ENCODE measurements at places on chromosomes 1 and 21.

DNA sequence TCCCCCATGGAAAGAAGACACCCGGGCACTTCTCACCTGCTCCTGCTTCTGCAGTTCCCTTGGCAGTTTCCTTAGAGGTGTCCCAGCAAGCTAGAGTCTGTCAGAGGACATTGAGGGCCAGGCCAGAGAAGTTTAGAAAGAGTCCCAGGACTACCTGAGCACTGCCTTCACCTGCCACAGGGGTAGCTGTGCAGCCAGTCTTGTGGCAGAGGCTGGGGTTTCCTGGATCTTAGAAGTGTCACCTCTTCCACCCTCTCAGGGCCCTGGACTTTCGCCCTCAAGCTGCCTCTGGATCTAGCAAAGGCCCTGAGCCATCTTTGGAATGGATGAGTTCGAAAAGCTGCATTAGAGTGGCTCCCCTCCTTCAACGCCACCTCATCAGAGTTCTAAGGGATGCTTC is 34.9 kb upstream of the BTG2 start:
- no peak for DNase-seq

DNA sequence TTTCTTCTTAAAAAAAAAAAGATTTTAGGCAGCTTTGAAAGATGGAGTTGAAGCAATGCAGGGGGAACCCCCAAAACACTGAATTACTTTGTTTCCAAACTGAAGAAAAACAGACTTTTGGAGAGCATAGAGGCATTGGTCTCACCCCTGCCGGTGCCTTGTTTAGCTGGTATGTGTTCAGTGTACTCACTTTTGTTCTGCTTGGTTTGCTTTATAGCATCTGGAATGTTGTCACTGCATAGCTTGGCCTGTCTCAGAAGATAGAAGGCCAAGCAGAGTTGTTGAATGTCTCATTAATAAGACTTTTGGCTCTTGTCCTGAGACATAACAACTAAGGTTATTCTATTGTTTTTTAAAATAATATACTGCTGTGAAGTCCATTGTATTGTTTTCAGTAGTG is 6.9 kb downstream of the THRAP3 start:
- no peak for DNase-seq

DNA sequence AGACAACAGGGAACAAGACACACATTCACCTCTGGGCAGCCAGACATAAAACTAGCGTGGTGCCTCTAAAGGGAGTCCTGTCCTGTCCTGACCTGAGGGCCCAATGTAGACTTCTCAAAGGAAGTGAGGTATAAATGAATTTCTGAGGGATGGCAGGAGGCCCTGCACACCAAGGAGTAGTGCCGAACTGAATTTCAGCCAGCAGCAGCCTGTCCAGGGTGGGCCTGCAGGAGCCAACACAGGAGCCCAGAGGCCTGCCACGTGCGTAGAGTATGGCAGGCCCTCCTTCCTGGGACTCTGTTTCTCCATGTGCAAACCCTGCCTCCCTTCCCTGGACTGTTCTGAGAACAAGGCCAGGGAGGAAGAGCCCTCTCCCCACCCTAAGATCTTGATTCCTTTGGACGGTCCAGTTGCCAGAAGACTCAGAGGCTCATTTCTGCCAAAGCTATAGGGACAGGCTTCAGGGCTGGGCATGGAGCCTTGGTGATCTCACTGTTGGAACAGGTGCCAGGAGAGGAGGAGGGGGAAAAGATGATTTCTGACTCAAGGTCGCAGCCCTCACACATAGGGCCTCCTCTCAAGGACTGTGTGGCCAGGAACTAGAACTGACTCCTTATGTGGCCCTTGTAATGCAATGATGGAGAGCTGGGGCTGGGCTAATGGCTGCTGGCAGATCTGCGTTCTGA is 1.8 kb upstream of the FABP3 start:
- DNase-seq: peak; percentile 70

DNA sequence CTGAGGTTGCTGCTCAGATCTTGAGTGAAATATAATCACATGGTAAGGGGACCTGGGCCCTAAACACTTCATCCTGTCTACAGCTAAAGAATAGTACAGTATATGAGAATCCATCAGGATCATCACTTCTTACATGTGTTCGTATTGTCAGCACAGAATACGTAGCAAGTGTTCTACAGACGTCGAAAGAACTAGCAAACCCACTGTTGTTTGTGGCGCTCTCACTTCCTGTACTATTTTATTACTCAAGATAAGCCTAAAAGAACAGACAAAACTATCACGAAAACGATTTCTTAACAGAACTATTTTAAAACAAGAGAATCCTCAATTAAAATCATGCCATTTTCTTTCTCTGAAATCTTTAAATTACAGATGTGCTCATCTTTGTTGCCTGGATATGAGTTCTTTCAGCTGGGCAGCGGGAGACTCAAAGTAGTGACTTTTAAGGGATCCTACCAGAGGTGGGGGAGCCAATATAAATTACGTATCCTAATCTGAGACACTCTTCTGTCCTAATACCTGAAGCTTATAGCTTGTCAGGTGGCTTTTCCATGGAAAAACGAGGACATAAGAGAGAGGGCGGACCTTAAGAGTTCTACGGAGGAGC is 724 bp downstream of the ST7L start:
- peak; percentile 58 for DNase-seq

DNA sequence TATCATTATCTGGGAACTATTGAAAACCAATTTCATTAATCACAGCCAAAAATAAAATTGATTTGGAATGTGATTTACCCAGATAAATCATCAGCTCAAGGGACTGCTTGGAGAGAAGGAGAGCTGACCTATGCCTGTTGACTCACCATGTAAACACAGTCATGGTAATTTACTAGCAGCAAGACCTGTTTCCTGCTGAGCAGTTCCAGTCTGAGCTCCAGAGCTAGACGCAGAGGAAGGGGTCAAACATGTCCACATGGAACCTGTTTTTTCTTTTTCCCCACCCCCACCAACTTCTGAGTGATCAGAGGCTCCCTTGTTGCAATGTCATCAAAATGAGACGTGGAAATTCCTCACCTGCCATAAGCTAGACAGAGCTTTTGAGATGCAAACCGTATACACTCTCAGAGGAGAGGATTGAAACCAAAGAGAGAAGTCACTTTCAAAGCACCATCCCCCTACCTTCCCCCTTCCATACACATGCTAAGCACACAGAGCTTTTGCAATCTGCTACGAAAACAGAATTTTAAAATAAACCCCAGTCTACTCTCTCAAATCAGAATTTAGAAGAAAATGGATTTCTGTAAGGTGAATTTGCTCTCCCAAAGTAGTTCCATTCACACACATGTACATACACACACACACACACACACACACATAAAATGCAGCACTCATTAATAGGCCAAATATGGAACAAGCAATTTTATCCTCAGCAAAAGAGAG is 55.9 kb upstream of the PTGFRN start:
- DNase-seq: peak; percentile 79

- DNase-seq: peak; percentile 89
These were observed 25.3 kb downstream of the ADAM30 start for GRCh38 chr1:119870917-119871596.

- DNase-seq: no peak
These were observed at the start of gene PROX1 for GRCh38 chr1:213987927-213988506. TSS of gene PROX1 (plus strand) at chr1:213987973. CDS start at chr1:213996536, 8,563 bp downstream.

DNA sequence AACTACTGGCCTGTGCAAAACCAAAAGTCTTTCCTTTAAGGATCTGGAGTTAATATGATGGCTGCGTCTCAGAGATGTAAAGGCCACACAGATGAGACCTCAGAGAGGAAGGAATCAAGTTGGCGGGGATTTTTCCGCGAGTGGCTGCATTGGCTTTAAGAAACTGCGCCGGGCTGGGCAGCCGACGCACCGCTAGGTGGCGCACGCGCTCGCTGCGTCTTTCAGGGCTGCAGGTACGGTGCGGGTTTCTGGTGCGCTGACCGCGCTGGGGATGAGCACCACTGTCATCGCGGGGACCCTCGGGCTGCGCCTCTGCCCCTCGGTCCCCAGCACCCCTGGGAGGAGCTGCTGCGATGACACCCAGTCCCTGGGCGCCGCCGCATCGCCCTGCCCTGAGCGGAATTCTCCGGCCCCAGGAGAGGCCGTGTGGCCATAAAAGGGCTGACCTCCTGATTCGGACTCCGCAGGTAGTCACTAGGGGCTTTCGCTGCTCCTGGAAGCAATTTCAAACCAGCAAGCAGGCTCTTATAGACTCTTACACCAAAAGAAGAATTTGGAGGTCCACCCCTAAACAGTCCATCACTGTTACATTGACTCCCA is 241.0 kb downstream of the KCNJ6 start:
- DNase-seq: peak; percentile 58

DNA sequence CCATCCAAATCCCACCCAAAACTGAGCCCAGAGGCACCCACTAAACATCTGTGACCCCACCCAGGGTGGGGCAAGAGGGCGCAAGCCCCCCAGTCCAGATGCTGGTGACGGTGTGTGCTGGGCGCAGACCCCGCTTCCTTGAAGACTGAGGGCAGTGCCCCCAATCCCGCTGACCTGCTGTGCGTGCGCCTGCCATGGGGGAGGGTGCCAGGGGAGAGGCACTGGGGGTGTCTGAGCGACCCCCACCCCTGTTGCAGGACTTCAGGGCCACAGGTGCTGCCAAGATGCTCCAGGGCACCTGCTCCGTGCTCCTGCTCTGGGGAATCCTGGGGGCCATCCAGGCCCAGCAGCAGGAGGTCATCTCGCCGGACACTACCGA is 13.3 kb downstream of the COL6A2 start:
- DNase-seq: no peak

DNA sequence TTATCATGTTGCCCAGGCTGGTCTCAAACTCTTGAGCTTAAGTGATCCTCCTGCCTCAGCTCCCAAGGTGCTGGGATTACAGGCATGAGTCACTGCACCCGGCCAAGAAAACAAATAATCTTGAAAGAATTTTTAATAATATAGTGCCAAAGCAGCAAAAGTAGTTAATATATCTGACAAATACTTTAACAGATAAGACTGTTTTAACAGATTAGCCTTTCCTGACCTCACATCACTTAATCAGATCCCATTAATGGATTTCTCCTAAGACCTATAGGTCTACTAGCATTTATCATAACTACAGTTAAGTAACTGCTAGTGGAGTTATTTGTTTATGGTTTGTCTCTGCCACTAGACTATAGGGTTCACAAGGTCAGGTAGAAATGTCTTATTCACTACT is 61.1 kb upstream of the HP1BP3 start:
- peak; percentile 13 for DNase-seq
